ENCODE measurements at places on chromosomes 12 and 14.

DNA sequence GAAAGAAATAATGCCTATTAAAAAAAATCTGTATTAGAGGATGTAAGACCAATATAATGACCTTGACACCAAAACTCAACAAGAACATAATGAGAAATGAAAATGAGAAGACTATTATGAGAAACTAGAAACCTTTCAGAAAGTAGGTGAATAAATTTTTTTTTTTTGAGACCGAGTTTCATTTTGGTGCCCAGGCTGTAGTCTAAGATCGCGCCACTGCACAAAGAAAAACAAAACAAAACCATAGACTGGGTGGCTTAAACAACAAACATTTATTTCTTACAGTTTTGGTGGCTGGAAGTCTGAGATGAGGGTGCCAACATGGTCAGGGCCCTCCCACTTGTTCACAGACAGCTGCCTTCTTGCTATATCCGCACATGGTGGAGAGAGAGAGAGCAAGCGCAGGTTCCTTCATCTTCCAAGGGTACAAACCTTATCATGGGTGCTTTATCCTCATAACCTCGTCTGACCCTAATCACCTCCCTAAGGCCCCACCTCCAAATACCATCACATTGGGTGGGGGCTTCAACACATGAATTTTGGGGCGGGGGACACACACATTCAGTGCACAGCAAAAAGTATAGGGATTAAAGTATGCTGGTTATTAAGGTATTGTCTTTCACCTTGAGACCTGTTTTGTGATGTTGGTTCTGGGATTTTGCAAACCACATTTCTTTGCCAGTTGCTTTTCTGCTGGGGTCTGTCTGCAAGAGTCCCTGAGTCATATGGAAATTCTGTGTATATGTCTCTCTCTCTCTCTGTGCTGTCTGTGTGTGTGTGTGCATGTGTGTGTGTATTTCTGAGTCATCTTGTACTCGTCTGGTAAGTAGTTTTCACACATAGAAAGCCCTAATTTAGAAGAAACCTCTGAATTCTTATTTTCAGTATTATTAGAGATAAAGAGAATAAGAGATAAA is 26.2 kb downstream of the ZCRB1 start:
- DNase-seq, result no peak

GRCh38 chr14:53652068-53652467 is 304.6 kb downstream of the BMP4 start:
- no peak for DNase-seq

DNA sequence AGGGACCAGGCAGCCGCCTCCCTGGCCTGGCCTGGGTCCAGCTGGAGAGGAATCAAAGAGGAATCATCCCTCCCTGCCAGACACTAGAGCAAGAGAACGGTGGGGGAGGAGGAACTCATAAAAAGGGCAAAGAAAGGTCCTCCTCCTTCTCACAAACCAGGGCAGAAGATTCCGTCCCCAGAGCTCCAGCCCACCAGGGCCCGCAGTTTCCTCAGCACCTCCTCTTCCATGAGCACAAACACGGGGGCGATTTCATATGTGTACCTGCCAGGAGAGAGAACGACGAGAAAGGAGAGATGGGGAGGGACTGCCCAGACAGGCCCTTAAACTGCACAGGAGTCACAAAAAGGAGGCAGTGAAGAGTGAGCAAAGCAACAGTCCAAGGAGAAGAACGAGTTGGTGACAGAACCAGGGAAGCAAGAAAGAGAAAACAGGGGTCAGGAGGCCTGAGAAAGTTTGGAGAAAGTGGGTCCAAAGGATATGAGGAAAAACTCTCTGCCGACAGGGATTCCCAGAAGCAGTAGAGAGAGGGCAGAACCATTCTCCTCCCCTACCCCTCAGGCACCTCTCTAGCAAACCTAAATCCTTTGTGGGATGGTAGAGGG is 8.7 kb upstream of the ZNF740 start:
- DNase-seq, result no peak

GRCh38 chr14:44609876-44610510 is 102.9 kb upstream of the FSCB start:
- no peak for DNase-seq

- no peak for DNase-seq
Measured at GRCh38 chr12:21656905-21657325, 727 bp downstream of the LDHB start.

DNA sequence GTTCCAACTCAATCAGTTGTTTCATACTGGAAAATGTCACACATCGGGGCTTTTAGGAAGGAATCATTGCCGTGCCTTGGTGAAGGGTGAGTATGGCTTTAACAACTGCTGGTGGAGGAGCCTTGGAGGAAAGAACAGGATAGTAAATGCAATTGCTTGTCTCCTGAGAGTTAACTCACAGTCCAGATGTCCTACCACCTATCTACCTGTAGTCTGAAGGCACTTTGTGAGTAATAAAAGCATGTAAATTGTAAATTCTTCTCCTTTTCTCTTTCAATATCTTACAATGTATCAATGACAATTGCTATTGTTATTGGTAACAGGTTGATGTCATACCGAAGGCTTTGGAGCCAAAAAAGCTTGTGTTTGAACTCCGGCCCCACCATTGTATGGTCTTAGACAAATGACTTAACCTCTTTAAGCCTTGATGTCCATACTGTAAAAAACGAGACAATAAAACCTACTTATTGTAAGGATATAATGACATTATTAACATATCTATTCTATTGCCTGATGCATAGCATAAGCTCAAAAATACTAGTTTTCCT is 397.4 kb downstream of the ADAMTS20 start:
- no peak for DNase-seq

DNA sequence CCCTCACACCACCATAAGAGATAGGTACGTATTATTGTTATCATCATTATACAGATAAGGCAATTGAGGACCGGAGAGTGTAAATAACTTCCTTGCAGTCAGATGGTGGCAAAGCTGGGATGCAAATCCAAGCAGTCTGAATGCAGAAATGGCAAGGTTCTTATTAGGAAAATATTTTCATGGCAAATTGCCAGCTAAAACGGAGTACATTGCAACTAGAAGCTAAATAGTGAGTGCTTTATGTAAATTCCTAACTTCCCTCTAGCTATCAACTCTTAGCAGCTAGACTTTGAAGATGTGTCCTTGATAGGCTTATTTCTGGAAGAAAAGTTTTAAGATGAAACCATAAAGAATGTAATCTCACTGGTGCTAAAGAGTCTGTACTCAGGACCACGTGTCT is 323.9 kb upstream of the DIO2 start:
- DNase-seq, result no peak

DNA sequence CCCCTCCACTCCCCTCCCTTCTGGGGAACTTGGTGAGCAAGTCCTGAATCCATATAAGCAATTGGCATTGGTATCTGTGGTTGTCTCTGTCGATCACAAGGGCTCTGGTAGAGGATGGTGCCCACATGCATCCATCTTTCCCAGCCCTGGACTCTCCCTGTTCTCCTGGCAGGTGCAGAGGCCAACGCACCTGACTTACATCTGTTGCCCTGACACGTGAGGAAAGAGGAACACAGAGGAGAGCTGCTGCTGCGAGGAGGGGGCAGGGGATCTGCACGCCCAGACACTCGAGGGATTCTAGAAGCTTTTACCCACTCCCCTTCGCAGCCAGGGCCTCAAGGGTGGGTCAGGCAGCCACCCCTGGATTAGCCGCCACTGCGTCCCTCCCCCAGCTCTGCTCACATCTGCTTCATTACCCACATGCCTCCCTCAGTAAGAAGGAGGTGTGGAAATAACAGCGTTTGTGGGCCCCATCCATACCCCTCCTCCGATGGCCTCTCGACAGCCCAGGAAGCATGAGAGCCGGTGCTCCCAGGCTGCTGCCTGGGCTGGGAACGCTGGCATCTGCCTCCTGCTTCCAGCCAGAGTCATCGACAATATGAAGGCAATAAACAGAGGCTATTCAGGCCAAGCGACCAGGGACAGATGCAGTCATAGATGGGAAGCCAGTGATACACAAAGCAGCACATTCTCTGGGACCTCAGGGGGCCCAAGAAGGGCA is 56.5 kb downstream of the KDM2B start:
- DNase-seq, result no peak

DNA sequence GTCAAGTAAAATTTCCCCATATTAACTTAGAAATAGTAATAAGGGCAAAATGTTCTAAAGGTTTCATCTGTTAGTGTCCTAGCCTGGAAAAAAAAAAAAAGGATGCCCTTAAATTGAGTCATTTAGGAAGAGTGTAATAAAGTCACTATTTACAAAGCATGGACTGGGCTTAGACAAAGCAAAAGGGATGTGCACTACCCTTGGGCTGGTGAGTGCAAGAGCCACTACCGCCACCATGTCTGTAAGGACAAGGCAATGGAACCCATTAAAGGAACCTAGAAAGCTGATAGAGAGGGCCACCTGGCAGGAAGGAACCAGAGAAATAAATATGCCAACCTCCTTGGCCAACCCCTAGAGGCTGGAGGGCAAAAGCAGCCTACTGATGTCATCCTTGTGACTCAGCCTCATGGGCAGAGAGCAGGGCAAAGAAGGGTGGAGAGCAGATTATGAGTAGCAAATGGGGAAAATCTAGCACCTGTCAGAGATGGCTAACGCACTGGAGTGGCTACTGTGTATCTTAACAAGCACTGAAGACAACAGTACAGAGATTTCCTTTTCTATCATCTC is 59.5 kb upstream of the FUT8 start:
- DNase-seq, result no peak

- DNase-seq, result no peak
Measured at GRCh38 chr12:96104566-96104965, 69.2 kb upstream of the LTA4H start.

DNA sequence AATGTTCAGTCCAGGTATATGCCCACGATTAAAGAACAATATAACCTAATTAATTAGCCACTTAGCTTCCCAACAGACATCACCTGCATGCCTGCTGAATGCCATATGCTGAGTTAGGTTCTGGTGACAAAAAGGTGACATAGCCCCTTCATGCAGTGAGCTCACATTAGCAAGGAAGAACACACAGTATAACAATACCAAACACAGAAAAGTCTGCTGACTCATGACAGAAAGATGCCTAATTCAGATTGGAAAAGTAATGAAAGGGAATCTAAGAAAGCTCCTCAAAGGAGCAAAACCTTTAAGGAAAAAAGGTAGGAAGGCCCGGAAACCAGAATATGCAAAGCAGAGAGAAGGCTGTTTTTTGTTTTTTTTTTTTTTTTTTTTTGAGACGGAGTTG is 59.0 kb downstream of the FERMT2 start:
- DNase-seq, result no peak

DNA sequence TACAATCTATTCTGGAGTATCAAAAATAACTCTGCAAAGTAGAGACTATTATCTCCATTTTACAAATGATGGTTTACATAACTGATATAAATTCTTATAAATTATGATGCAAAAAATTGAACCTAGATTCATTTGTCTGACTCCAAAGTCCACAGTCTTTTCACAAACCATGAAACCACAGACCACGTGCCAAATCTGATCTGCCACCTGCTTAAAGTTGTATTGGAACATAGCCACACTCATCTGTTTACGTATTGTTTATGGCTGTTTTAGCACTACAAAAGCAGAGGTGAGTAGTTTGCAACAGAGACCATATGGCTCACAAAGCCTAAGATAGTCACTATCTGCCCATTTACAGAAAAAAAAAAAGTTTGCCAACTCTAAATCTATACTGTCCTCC is 105.3 kb downstream of the KCNH5 start:
- no peak for DNase-seq

- DNase-seq, result no peak
Measured at GRCh38 chr14:75312341-75312740, 33.7 kb downstream of the FOS start.
